Muscle of leg (tissue), 16 donors: ENCODE measurements at places on chromosomes 5 and 9. TPM values are rescaled to one million over a fixed set of nuclear protein-coding genes. Genes with fewer than 3 reads are reported as not detected.

GRCh38 chr9:134195558-134195957 lies 31.2 kb upstream of the RNU6ATAC start:
- peak; percentile 13 for DNase-seq

DNA sequence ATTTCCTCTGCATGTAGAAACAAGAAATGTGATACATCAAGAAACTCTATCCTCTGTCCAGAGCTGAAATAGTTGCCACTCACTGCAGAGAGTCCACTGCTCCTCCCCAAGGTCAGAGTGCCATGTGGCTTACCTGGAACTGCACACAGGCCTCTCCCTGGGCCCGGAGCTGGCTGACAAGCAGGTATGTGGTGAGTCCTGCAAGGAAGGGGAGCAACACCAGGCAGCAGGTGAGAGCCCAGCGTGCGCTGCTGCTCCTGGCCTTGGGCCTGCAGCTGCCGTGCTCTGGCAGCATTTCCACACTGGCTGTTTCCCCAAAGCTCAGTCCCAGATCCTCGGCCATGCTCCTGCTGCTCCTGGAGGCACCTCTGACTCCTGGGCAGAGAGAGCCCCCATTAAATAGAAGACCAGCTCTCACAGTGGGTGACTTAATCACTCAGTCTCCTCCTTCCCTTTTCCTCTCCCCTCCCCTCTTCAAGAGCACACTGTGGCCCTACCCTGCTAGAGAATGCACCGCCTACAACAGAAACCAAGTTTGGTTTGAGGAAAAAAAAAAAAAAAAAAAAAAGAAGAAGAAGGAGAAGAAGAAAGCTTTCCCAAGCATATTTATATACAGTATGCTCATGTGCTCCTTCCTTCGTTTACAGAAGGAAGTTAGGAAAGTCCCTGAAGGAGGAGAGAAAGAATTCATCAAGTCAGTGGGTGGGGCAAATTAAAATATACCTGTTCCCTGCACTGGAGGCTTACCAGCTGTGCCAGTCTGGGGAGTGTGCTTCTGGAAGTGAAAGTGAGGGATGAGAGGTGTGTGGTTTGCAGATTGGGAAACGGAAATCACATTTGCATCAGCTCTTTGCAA lies at the start of gene TNFSF15:
Gene TNFSF15 (minus strand): TSS at position 370 of the 856 bp plus-strand sequence. CDS start 27 bp downstream, at position 343.
- DNase-seq, result peak; percentile 53

DNA sequence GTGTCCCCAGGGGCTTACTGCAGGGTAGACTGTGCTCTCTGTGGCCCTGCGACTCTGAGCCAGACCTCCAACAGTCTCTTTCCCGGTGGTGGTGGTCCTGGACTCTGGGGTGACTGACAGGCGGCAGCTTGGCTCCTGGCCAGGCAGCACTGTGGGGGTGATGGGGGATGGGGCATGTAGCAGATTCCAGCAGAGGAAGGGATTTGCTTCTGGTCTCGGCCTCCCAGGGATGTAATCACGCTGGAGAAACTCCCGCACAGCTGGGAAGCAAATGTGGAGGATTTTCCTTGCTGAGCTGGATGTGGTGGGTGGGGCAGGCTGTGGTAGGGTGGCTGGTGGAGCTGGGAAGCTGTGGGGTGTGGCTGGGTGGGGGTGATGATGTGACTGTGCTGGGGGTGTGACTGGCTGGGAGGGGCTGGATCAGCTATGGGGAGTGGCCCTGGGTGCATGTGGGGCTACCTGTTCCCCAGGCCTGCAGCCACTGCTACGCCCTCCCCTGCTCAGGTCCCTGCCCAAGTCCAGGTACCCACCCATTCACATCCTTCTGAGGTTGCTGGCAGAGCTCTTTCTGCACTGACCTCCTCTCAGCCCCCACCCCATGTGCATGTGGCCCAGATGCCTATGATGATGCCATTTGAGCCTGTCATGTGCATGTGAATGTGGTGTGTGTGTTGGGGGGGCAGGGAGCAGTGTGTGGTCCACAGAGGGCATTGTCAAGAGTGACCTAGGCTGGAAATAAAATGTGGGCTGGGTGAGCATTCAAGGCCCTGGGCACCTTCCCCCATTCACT lies 3.8 kb downstream of the NDST1 start:
- DNase-seq, result peak; percentile 79

GRCh38 chr9:101409079-101409477 lies 10.4 kb downstream of the ZNF189 start:
- DNase-seq, result no peak

GRCh38 chr9:757246-757881 lies 84.1 kb upstream of the DMRT1 start:
- peak; percentile 44 for DNase-seq

- no peak for DNase-seq
Measured at GRCh38 chr5:53031695-53032096, 42.5 kb downstream of the ITGA2 start.

- DNase-seq, result no peak
Measured at GRCh38 chr5:107123014-107123413, 547.7 kb downstream of the EFNA5 start.

DNA sequence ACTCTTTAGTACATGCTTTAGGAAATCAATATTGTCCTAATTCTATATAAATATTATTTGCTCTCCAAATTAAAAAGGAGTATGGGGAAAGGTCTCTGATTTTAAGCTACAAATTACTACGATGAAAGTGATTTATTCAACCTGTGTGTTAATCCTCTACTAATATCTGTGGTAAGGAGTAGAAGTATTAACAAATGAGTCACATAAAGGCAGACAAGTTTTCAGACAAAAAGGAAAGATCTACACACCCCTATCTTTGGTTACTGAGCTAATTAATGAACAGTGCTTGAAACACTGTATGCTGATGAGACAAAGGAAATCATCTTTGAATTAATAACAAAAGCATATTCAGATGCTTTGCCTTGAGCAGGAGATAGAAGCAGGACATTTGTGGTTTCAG lies 15.9 kb downstream of the LOX start:
- DNase-seq, result no peak

GRCh38 chr5:126000507-126000906 lies 422.7 kb upstream of the GRAMD2B start:
- peak; percentile 43 for DNase-seq

DNA sequence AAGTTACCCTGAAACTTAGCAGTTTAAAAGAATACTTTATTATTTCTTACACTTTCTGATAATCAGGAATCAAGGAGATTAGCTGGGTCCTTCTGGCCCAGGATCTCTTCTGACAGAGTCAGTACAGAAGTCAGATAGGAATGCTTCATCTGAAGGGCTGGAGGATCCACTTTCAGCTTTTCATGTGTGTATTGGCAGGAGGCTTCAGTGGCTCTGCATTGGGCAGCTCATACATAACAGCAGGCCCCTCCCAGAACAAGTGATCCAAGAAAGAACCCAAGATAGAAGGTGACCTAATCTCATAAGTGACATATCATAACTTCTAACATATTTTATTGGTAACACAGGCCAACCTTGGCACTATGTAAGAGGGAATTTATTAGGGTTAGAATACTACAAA lies 258.4 kb downstream of the HCN1 start:
- peak; percentile 46 for DNase-seq

DNA sequence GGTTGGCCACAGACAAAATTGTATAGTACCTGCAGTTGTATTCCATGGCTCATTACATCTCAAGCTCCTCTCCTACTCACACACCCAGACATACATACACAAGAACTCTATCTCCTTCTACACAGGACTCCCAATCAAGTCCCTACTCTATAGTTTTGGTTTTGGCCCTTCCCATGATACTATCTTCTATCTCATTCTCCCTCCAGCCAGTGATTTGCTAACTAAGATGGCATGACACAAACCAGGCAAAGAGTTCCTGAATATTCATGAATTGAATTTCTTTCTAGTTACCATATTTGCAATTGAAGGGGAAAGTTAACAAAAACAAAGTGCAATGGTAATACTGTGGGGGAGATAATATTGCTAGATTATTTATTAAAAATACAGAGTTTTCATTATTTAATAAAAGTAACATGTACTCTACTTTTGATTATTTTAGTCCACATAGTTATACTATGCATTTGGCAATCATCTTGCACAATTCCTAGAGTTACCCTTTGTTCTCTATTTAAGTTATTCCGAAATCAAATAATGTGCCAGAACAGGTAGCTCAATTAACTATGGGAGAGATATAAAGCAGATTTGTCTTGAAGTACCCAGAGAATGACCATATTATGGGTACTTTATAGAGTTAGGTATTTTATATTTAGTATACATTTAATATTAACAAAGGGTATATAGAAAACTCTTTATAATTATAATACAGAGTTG lies 9.6 kb upstream of the LURAP1L start:
- DNase-seq, result no peak

GRCh38 chr9:135604437-135605237 lies 34.7 kb downstream of the GLT6D1 start:
- no peak for DNase-seq

DNA sequence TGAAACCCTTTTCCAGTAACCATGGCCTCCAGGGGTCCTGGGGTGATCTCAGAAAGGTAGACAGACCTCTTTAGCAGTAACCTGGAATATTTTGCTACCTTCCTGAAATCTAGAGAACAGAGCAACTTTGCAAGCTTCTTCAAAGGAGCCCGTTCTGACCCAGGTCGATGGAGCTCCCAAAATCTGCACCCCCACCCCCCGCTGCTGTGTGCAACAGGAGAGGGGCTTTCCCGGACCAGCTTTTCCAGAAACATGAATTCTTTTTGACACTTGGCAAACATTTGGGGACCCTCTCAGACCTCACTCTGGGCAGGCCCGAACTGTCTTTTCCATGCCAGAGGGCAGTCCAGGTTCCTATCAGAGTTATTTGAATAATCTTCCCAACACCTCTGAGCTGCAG lies 65.3 kb downstream of the KCNIP1 start:
- no peak for DNase-seq

DNA sequence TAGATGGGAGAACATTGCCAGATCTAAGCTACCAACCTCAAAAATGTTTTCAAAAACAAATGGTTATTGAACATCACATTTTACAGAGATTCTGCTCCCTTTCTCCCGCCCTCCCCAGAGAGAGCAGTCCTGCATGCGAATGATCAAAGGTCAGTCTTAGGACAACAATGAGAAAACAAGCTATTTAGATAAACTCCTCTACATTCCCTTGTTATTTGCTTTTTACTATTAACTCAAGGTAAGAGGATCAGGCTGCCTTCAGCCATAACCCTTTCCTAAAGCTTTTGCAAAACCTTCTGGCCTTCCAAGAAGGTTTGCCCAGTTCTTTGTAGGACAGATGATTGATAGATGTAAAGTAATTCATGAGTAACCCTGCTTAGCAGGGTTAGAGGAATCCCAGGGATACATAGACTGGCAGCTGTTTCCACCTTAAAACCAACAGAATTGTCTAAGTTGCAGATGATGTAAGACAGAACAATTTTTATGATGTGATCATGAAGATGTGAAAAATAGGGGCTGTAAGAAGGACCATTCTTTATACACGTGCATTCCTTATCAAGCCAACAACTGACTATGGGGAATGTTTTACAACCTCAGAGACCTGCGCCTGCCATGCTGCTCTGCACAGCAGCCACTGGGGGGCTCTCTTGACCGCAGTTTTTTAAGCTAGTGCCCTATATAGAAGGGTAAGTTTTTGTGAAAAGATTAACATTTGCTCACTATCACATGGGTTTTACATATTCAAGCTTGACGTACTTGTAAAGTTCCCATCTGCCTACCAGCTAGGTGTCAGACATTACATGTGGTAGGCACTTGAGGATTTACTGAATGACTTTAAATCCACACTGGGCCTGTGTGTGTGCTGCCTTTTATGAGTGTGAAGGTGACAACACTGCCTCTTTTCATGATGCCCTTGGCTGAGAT lies 2.3 kb upstream of the ZNF782 start:
- peak; percentile 69 for DNase-seq

GRCh38 chr5:57299986-57300385 lies 126.1 kb downstream of the GPBP1 start:
- no peak for DNase-seq

DNA sequence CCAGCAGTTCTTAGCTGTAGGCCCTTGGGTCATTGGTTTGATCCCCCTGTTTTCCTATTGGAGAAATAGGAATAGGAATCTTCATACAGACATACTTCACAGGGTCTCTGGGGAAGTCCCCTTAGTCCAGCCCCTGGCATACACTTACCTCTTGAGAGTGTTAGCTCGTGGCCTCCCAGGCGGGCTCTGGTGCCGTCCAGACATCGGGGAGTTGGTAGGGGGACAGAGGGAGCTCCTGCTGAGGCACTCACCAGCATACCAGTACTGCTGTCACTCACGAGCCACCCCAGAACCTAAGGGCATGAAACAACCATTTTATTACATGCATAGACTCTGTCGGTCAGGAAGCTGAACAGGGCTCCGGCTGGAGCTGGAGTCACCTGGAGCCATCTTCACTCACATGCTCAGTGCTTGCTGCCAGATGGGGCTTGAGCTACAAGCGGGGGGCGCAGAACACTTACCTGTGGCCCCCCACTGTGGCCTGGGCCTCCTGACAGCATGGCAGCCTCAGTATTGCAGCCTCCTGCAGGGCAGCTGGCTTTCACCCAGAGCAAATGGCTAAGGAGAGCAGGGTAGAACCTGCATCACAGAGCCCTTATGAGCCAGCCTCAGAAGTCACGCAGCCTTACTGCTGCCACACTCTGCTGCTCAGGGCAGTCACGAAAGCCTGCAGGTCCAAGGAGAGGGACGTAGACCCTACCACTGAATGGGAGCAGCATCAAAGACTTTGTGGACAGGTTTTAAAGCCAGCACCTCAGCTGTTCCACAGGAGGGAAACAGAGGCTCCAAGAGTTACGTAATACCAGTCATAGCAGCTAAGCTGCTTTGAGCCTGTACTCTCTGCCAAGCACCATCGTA lies 58.3 kb upstream of the ANGPTL2 start:
- DNase-seq, result no peak

DNA sequence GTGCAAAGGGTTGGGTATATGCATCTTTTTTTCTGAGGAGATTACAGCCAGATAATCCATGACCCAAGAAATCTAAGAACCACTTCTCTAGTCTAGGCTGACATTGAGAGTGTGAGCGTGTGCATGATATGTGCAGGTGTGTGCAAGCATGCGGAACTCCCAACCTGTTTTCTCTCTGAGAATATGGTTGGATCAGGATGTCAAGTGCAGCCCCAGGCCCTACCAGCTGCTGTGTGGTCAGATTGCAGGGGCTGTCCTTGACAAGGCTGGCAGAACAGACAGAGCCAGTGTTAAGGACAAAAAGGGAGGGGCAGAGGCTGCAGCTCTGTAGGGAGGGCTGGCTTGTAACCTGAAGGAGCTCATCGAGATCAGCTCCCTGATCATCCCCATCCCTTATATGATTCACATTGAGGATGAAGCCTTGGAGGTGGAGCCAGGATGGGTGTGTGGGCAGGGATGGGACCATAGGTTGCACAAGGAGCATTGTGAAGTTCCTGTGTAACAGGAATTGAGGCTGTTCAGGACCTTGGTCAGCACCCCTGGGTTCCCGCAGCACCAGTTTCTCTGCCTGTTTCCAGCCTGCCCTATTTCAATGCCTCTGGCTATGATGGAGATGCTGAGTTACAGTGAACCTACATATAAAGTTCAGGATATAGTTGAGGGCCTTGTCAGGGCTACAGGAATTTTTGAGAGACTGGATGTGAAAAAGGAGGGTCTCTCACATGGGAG lies 52.6 kb upstream of the ARAP3 start:
- DNase-seq, result peak; percentile 69

The ARL14EPL gene
- 0.09 TPM for total RNA-seq

The TEK gene
- 17.1 TPM for total RNA-seq

The RC3H2 gene
- total RNA-seq, result 40.4 TPM

The SIT1 gene
- total RNA-seq, result 0.09 TPM

The SARDH gene
- total RNA-seq, result 6.3 TPM

The DBH gene
- total RNA-seq, result not detected

The CD72 gene
- 1.6 TPM for total RNA-seq

The CDKN2A gene
- total RNA-seq, result 0.22 TPM

The PAPPA gene
- 1.3 TPM for total RNA-seq
